ENCODE measurements at places on chromosomes 3 and 15.

GRCh38 chr3:192817506-192817905 is 90.2 kb upstream of the FGF12 start:
- H3K4me3 ChIP-seq = no peak overlapping the region
- no peak overlapping the region for H3K27ac ChIP-seq
- DNase-seq = no peak
- no peaks in the 10 kb centered on the region for H3K36me3 ChIP-seq
- H3K4me1 ChIP-seq = peaks cover 34% of the 10 kb centered on the region

DNA sequence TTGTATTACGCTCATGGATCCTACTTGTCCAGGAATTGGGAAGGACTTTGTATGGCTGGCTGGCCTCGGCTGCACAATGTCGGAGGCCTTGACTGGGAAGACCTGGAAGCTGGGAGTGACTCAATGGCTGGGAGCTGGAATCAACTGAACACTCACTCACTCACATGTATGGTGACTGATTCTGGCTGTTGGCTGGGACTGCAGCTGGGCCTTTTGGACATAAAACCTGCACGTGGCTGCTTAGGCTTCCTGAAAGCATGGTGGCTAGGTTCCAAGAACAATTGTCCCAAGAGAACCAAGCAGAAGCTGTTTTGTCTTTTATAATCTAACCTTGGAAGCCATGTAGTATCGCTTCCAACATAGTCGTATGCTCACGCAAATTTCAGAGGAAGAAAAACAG is 38.0 kb upstream of the CMTM8 start:
- no peak for DNase-seq
- no peaks in the 10 kb centered on the region for H3K27me3 ChIP-seq
- H3K4me1 ChIP-seq = no peaks in the 10 kb centered on the region
- H3K27ac ChIP-seq = no peak overlapping the region
- no peak overlapping the region for H3K4me3 ChIP-seq

- peaks cover 55% of the 10 kb centered on the region for H3K27me3 ChIP-seq
- peaks cover 67% of the 10 kb centered on the region for H3K4me1 ChIP-seq
- H3K27ac ChIP-seq = no peak overlapping the region
- DNase-seq = peak; percentile 36
Observed at GRCh38 chr3:99637368-99638111, 854 bp upstream of the COL8A1 start.

GRCh38 chr3:82093641-82094040 is 332.2 kb upstream of the GBE1 start:
- H3K4me3 ChIP-seq = no peak overlapping the region
- H3K36me3 ChIP-seq = no peaks in the 10 kb centered on the region
- no peaks in the 10 kb centered on the region for H3K27me3 ChIP-seq
- H3K27ac ChIP-seq = no peak overlapping the region
- peaks cover 2% of the 10 kb centered on the region for H3K4me1 ChIP-seq

DNA sequence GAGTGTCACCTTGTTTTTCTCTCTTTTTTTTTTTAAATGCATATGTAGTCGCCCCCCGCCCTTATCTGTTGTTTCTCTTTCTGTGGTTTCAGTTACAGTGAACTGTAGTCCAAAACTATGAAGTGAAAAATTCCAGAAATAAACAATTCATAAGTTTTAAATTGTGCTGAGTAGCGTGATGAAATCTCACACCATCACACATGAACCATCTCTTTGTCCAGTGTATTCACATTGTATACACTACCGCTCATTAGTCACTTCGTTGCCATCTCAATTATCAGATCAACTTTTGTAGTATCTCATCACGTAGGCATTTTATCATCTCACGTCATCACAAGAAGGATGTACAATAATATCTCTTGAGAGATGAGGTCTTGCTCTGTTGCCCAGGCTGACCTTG is 62.5 kb upstream of the MLF1 start:
- no peaks in the 10 kb centered on the region for H3K36me3 ChIP-seq
- no peak for DNase-seq
- H3K4me3 ChIP-seq = no peak overlapping the region
- no peaks in the 10 kb centered on the region for H3K4me1 ChIP-seq

DNA sequence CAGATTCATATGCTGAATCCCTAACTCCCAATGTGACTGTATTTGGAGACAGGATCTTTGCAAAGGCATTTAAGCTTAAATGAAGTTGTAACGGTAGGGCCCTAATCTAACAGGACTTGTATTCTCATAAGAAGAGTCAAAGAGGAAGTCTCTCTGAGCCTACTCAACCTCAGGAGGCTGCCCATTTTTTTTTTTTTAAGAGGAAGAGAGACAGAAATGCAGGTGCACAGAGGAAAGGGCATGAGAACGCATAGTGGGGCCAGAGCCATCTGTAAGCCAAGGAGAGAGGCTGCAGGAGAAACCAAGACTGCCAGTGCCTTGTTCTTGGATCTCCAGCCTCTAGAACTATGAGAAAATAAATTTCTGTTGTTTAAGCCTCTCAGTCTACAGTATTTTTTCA is 28.4 kb downstream of the ZNF860 start:
- no peak overlapping the region for H3K4me3 ChIP-seq
- DNase-seq = no peak
- H3K27ac ChIP-seq = no peak overlapping the region
- 0 out of 2 replicates have a peak, but pooled peaks cover 4% of the 10 kb centered on the region for H3K36me3 ChIP-seq
- no peaks in the 10 kb centered on the region for H3K4me1 ChIP-seq

DNA sequence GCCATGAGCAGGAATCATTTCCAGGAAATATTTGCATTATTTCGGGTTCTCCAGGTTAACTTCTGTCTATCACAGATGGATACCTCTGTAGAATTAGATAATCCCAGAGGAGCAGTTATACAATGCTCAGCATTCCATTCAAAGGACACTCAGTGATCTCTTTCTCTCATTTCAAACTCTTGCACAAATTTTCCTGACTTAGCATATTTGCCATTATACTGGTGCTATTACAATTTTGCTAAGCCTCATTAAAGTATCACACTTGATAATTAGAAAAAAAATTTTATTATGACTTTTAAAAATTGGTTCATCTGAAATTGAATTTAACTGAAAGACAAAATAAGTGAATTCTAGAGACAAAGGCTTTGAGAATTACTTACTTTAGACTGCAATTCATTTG is 469.0 kb downstream of the EPHA3 start:
- no peak for DNase-seq
- H3K4me3 ChIP-seq = no peak overlapping the region
- H3K4me1 ChIP-seq = no peaks in the 10 kb centered on the region
- no peaks in the 10 kb centered on the region for H3K27me3 ChIP-seq
- H3K36me3 ChIP-seq = no peaks in the 10 kb centered on the region

DNA sequence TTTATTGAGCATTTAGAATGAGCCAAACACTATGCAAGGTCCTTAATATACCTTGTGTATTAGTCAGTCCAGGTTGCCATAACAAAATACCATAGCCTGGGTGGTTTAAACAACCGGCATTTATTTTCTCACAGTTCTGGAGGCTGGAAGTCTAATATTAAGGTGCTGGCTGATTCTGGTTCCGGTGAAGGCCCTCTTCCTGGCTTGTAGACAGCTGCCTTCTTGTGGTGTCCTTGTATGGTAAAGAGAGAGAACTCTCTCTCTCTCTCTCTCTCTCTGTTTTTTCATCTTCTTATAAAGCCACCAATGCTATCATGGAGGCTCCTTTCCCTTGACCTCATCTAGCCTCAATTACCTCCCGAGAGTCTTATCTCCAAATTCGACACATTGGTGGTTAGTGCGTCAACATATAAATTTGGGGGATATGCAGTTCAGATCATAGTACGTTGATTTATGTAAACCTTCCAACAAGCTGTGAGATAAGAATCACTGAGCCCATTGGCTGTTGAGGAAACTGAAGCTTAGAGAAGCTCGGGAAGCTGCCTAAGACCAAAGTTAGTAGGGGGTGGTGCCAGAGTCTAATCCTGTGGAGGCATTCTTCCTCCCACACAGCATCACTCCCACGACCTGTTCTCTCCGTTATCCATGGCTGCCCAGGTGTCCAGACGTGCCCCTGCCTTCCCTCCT is 298.0 kb upstream of the PROK2 start:
- no peak for DNase-seq
- H3K27ac ChIP-seq = no peak overlapping the region
- H3K4me3 ChIP-seq = no peak overlapping the region
- no peaks in the 10 kb centered on the region for H3K27me3 ChIP-seq
- H3K36me3 ChIP-seq = no peaks in the 10 kb centered on the region

DNA sequence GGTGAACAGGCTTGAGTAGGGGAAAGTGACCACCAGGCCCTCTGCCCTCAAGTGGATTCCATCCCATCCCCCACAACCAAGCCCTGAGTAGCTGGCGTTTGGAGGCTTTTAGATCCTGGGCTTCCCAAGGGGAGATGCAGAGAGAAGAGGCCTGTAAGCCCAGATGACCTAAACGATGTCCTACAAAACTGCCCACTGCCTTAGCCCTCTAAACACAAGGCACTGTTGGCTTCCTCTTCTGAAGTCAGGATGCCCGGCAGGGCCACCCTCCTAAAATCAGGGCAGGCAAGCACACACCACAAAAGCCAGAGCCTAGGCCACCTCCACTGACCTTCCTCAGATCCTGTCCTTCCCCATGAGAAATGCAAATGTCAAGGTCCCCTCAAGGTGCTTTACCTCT is 68.6 kb downstream of the ADCY5 start:
- no peak for DNase-seq
- H3K36me3 ChIP-seq = no peaks in the 10 kb centered on the region
- peaks cover 5% of the 10 kb centered on the region for H3K4me1 ChIP-seq
- no peaks in the 10 kb centered on the region for H3K27me3 ChIP-seq
- H3K27ac ChIP-seq = no peak overlapping the region

DNA sequence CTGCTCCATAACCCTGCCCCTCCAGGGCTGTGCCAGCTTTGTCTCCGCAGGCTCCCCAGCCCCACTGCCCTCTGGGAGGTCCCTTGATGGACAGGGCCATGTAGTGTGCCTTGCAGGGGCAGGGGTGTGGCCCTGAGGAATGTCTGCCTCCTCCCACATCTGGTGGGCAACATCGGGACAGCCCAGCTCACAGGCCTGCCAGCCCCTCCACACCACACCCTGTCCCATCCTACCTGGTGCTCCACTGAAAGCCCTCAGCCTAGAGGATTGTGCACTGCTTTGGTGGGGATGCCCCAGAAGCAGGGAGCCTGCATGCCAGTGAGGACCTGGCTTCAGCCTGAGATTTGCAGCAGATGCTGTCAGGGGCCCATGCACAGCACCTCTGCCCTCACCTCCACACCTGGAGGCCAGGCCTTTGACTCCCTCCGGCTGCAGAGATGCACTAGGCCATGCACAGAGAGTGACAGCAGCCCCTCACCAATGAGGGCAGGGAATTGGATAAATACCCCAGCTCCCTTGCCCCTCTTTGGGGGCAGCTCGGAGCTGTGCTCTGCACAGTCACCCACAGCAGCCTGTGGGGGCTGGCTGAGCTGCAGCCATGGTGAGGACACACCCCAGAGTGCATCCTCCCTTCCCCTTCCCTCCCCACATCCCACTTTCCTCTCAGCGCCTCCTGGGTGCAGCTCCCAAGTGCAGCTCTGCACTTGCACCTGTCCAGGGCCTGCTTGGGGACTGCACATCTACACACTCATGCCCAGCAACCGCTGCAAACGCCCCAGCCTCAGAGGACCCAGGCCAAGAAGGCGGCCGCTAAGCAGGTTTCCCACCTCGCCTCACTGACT is 2.7 kb downstream of the C3orf22 start:
- H3K4me3 ChIP-seq = no peak overlapping the region
- no peaks in the 10 kb centered on the region for H3K36me3 ChIP-seq
- no peak for DNase-seq
- no peaks in the 10 kb centered on the region for H3K27me3 ChIP-seq
- H3K4me1 ChIP-seq = no peaks in the 10 kb centered on the region

- no peak overlapping the region for H3K4me3 ChIP-seq
- no peak for DNase-seq
- no peaks in the 10 kb centered on the region for H3K36me3 ChIP-seq
- H3K4me1 ChIP-seq = peaks cover 5% of the 10 kb centered on the region
- no peaks in the 10 kb centered on the region for H3K27me3 ChIP-seq
Observed at GRCh38 chr15:52436981-52437380, 91.7 kb downstream of the MYO5A start.

DNA sequence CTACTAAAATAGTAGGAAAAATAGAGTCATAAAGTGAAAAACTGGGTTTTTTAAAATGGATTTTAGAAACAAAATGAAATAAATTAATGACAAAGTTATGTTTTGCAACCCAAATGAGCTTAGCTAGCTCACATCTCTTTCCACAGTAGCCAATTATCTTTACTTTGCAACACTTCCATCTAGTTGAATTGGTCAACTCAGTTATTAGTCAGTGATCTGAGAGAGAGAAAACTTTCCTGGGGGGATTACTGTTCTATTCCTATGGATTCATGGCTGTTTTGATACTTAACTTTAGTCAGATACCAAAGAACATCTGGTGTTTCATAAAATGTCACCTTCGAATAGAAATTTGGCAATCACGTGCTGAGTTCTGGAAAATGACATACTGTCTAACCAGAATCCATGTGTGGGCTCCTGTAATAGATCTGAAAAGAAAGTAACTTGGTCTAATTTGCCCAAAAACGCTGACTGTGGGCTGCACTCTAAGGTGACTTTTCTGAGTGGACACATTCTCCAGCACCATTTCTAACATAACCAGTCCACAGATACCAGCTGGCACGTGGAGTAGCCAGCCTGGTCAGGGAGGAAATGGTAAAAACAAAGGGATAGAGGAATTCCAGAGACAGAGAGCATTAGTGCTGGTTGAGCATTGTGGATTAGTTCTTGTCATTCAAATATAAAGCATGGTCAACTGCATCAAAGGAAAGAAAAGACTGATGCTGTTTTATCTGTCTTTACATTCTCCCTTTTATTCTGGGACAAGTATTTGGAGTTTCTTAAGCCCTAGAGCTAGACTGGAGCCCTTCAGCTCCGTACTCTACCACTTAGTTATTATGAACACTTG is 45.2 kb upstream of the CCDC80 start:
- peak; percentile 51 for DNase-seq
- H3K36me3 ChIP-seq = no peaks in the 10 kb centered on the region
- no peak overlapping the region for H3K27ac ChIP-seq

DNA sequence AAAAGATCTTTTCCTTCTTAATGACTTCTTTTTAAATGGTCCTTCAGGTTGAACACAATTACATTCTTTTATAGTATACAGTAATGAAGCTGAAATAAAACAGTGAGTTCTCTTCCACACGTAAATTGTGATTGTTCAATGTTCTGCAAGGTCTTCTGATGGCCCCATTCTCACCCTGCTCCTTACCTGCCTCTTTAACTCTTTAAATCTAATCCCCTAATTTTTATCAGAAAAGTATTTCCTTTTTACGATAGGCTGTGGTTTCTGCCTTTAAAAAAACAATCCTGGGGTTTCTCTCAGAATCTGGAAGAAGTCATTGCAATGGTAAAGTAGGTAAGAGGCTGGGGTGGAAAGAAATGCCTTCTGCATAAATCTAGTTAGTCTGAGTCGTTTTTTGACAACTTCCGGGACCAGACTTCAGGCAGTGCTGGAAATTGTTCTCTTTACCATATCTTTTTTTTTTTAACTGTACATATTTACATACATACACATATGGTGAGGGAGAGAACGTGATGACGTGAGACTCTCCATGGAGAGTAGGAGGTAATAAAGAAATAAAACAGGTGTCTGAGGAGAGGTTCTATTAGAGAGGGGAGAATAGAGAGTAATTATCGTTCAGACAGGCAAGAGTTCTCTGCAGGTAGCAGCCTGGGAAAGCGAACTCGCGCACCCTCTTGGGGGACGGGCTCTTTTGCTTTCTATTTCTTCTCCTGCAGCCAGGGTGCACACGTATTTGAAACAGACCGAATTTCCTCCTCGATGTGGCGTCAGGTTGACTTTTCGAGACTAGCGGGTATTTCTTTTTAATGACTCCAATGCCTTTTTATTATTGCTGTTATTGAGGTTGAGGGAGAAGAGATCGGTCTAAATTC is at the start of gene SIDT1:
SIDT1 (plus strand) TSS at position 730 of the 872 bp plus-strand sequence. CDS start 467 bp downstream, outside the sequence.
- H3K27me3 ChIP-seq = peaks cover 84% of the 10 kb centered on the region
- H3K4me3 ChIP-seq = peak within 1 kb of the TSS; percentile 67
- peaks cover 7% of the 10 kb centered on the region for H3K4me1 ChIP-seq
- H3K36me3 ChIP-seq = no peaks in the 10 kb centered on the region
- H3K27ac ChIP-seq = no peak within 1 kb of the TSS
- peak; percentile 66 for DNase-seq
